ENCODE measurements at places on chromosomes 1 and 21. TPM values are rescaled to one million over a fixed set of nuclear protein-coding genes. Genes with fewer than 3 reads are reported as not detected.

USH2A gene
- not detected for total RNA-seq

CYYR1 gene
- 40.7 TPM for total RNA-seq

DNA sequence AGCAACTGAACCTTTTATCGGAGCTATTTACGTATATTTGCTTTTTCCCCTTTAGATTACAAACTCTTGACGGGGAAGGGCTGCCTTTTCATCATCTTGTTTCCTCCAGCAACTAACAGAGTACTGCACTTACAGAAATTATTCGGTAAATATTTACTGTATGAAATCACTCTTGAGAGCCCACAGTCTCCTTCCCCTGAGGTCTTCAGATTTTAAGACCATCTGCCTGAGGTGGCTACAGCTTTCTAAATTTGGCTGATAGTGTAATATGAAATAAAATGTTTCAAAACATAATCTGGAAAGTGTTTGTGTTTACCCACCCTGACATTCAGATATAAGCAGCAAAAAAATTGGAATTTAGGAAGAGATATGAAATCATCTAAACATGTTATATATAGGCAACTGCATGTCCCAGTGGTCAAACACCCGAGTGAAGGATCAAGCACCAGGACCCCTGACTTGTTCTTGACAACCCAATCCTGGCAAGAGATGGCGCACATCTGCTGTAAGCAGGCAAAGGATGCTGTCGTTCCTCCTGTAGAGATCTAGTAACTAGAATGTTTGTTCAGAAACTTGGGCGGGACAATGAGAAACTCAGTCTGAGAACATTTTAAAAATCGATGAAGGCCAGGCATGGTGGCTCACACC is 60.9 kb downstream of the SIPA1L2 start:
- DNase-seq = no peak

GRCh38 chr1:92756537-92756936 is 28.4 kb downstream of the EVI5 start:
- no peak for DNase-seq

GRCh38 chr1:182143154-182143657 is 81.7 kb upstream of the ZNF648 start:
- DNase-seq = peak; percentile 97

GRCh38 chr1:158118713-158119402 is 61.8 kb upstream of the CD1D start:
- no peak for DNase-seq

DNA sequence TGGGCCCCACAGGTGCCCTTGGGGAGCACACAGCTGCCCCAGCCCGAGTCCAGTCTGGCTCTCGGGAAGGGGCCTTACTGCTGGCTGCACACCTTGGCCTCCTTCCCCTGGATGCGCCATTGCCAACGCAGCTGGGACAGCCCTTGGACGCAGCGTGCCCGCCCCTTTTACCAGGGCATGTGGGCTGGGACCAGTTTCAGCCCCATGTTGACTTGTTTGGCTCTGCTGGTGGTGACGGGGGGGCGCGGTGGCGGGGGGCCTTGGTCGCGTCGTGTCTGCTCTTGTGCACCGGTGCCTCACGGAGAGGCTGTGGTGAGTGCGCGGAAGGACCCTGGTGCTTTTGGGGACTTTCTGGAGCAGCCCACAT is 19.6 kb downstream of the SKI start:
- no peak for DNase-seq
